ENCODE measurements at places on chromosomes 3 and 15. TPM values are rescaled to one million over a fixed set of nuclear protein-coding genes. Genes with fewer than 3 reads are reported as not detected.

Gene CFAP92
- 0.13 TPM for total RNA-seq

DNA sequence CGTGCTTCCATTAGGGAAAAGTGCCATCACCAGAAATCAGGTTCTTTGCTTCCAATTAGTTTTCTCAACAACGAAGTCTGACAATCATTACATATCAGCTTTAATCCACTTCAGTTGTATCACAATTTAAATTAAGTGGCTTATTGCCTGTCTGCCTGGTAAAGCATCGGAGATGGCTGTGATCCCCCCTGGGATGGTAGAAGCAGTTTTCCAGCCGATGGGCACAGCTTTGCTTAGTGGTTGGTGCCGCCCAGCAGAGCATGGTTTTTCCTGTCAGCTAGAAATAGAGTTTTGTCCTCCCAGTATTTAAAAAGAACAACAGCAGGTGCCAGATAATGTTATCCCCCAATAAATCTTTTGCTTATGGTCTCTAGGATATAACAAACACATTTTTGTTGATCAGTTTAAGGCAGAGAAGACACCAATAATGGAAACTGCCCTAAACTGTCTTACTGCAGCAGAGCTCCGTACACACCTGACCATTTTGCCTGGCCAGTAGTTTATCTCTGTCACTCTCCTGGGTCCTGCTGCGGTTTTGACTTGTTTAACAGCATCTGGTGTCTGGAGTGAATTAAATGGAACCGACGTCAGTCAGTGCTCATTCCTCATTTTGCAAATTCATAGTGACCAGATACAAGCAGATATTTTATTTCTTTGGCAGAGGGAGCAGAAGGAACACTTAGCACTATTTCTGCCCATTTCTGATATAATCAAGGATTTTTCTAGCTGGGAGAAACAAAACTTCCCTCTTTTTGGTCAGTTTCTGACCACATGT is 79.1 kb downstream of the SLC49A4 start:
- DNase-seq = no peak

Gene SLC28A1
- 0.08 TPM for total RNA-seq

DNA sequence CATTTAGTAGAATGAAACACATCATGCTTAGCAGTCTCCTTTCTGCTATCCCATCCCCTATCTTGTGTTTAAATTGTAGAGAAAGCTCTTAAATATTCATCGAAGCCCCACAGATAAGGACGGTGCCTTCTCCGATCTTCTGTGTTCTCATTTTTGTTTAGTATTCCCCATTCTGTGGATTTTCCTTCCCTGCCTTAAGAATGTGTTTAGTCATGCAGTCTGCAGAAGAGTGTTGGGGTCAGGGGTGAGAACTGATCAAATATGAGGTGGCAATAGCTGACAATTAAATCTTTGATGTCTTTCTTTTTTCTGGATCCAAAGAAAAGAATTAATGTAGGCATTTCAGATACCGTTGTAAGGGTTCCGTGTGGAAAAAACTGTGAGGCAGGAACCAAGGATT is 9.3 kb upstream of the ANKUB1 start:
- DNase-seq = no peak

DNA sequence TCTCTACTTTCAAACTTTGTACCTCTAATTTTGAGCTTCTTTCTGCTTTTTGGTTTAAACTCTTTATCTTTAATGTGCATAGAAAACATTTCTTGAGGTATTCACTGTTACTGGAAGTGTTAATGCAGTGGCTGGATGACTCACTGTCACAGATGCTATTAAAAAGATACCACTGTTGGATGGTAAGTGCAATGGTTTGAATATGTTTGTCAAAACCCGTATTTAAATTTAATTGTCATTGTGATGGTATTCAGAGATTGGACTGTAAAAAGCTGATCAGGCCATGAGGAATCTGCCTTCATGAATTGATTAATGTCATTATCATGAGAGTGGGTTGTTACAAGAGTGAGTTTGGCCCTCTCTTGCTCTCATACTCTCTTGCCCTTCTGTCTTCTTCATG is 70.6 kb downstream of the AP4E1 start:
- no peak for DNase-seq

DNA sequence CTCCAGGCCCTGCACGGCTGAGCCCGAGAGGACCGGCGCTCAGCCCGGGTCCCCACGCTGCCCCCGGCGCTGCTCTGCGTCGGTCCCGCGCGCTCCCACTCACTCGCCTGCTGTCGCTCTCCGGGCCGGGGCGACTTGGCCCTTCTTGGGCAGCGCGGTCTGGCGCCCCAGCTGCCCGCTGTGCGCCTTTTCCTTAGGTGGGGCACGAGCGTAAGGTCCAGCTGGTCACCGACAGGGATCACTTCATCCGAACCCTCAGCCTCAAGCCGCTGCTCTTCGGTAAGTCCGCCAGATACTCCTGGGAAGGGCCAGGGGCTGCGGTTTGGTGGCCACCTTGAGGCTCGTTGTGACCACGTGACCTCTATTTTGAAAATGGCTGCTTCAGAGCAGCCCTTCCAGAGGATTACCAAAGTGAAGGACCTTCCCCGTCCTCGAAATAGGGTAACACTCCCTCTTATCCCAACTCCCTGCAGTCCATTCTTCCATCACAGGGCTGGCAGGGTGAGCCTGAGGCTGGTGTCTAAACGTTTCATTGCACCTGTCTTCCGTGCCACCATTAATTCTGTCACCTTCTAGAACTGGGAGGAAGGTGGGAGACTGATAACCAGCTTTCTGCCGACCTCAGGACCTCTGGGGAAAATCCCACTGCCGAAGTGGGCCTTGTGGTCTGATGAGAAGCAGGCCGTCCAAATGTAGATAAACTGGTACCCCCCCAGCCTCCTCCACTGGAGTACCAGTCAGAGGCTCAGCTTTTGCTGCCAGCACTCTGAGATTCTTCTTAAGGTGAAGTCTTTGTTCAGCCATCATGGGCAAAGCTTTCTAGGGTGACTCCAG is 812 bp downstream of the P4HTM start:
- DNase-seq = peak; percentile 34

- no peak for DNase-seq
These were observed 7.3 kb downstream of the VILL start for GRCh38 chr3:37997791-37998370.

Data from HT-29 (cell line).